Naive B cell (primary cell): ENCODE measurements at places on chromosomes 11 and 22. TPM values are rescaled to one million over a fixed set of nuclear protein-coding genes. Genes with fewer than 3 reads are reported as not detected.

The TNRC6B gene
- polyA plus RNA-seq: 99.4 TPM

GRCh38 chr11:15624701-15625100 lies 510.0 kb downstream of the INSC start:
- no peak for DNase-seq

- DNase-seq: no peak
Measured at GRCh38 chr11:26753723-26754504, 32.1 kb upstream of the SLC5A12 start.

- DNase-seq: no peak
Measured at GRCh38 chr11:56885177-56885576, 103.5 kb upstream of the OR5AK2 start.

The CD3E gene
- 0.73 TPM for polyA plus RNA-seq

DNA sequence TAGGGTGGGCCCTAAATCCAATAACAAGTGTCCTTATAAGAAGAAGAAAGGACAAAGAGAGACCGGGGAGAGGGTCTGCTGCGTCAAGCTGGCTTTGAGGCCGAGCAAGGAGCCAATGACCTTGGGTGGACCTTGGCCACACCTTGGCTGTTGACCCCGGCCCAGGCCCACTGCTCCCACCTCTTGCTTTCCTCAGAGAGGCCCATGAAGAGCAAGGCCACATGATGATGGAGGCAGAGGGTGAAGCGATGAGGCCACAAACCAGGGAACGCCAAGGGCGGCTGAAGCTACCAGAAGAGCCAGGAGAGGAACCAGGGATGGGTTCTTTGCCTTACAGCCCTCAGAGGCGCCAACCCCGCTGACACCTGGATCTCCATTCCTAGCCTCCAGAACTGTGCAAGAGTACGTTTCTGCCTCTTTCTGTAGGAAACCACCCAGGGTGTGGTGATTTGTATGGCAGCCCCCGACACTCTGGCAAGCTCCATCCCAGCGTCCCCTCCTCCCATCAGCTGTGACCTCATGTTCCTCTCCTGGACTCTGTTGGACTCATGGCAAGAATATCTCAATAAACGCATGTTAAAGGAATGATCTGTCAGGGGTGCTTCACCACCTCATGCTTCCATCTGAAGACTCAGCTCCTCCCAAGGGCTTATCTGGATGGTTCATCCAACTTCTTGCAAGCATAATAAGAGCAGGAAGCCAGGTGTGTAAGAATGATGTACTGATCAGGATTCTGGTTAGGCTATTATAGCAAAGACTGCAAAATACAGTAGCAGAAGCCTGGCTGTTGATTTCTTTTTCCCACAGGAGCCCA lies 41.6 kb upstream of the LINC01488 start:
- DNase-seq: no peak

The RBMXL2 gene
- not detected for polyA plus RNA-seq

The C11orf16 gene
- not detected for polyA plus RNA-seq

DNA sequence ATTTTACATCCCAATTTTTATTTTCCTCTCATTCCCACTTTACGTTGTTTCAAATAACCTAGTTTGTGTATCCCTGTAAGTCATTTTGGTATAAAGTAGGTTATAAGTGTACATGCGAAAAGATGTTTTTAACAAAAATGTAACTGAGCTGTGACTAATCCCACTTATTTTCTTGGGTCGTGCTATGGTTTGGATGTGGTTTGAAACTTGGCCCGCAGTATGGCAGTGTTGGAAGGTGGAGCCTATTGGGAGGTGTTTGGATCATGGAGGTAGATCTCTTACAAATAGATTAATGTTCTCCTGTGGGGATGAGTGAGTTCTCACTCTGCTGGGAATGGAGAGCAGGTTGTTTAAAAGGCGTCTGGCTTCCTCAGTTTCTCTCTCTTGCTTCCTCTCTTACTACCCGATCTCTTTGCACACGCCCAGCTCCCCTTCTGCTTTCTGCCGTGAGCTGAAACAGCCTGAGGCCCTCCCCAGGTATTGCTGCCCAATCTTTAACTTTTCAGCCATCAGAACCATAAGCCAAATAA lies 7.2 kb downstream of the RPL27A start:
- DNase-seq: no peak

The HSPB2 gene
- polyA plus RNA-seq: not detected

The MUC5AC gene
- polyA plus RNA-seq: not detected
